ENCODE measurements at places on chromosomes 3 and 15. TPM values are rescaled to one million over a fixed set of nuclear protein-coding genes. Genes with fewer than 3 reads are reported as not detected.

CASR gene
- not detected for total RNA-seq

TNK2 gene
- total RNA-seq, result 121 TPM

IGSF10 gene
- total RNA-seq, result not detected

DNA sequence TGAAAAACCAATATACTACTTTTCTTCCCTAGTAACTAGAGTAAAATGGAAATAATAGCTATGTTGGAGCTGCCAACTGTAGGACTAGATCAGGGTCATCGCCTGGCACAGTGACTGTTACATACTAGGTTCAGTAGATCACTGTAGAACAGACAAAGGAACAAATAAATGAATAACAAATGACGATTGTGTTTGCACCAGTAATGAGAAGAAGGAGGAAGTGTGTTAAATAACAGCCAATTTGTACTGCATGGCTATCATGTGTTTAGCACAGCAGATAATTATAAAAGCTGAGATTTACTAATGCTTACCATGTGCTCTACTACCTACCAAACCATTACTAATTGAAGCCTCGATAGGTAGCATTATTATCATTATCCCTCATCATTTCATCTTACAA is 85.3 kb upstream of the FXR1 start:
- no peak for DNase-seq

DNA sequence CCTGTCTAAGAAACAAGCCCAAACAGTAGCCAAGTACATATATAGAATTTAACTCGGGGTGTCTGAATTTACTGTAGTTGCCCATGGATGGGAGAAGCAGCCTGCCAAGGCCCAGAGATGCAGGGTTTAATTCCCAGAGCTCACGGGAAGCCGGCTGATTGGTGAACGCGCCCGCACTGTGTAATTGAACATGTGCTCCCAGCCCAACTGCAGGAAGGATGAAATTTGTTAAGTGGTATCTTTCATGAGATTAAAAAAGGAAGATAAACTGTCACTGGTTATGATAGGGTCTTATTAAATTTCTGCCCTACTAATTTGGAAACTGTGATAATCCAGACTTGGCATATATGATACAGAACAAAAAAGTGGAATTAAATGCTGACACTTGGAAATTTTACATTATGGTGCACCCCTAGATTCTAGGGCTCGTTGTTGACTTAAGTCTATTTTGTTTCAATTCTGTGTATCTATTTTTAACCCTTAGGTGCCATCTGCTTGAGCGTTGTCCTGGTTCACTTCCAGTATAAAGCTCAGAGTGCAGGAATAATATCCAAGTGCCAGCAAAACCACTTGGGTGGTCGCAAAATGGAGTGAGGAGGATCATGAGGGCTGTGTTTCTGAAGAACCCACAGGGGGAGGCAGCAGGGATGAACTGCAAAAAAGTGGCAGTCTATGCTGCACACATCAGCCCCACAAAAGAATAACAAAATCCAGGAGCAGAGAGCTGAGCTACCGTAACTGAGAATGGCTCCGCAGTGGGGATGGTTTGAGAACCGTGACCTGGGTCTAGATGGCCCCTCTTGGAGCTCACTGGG is 13.8 kb upstream of the TMC3 start:
- no peak for DNase-seq

GRCh38 chr15:67195305-67195704 is 59.2 kb downstream of the AAGAB start:
- DNase-seq, result no peak

- DNase-seq, result no peak
Measured at GRCh38 chr15:64970698-64971097, 19.0 kb downstream of the SPG21 start.

DNA sequence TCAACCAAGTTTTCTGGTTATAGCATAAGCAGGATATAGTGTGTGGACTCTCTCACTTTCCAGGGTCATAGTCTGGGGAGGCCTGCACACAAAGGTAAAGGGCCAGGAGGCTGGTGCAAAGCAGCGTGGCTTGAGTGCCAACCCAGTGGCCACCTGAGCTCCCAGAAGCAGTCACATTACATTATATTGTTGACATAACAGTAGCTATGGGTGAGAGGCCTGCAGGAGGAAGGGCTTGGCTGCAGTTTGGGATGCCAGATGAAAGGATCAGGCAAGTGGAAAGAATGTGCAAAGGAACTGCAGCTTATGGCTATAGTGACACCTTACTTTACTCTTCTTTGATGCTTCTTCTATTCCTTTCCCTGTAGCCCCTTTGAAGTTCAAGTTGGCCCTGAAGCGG is 96.5 kb downstream of the FLNB start:
- DNase-seq, result no peak

DNA sequence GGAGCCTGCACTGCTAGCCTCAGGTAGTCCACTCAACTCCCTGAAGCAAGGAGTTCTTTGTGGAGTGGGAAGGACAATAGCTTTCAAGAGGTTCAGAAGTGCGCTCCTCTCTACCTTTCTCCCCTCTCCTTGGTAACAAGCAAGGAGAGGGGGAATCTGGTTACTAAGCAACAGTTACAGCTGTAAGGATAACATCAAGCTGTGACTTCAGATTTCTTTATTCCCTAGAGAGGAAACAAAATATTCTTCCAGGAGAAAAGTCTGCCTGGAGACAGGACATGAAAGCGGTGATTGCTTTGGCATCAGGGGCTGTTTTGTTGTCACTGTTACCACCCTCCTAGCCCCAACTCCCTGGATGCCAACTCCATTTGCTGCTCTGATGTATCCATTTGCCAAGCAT is 70.4 kb downstream of the TRANK1 start:
- no peak for DNase-seq

DNA sequence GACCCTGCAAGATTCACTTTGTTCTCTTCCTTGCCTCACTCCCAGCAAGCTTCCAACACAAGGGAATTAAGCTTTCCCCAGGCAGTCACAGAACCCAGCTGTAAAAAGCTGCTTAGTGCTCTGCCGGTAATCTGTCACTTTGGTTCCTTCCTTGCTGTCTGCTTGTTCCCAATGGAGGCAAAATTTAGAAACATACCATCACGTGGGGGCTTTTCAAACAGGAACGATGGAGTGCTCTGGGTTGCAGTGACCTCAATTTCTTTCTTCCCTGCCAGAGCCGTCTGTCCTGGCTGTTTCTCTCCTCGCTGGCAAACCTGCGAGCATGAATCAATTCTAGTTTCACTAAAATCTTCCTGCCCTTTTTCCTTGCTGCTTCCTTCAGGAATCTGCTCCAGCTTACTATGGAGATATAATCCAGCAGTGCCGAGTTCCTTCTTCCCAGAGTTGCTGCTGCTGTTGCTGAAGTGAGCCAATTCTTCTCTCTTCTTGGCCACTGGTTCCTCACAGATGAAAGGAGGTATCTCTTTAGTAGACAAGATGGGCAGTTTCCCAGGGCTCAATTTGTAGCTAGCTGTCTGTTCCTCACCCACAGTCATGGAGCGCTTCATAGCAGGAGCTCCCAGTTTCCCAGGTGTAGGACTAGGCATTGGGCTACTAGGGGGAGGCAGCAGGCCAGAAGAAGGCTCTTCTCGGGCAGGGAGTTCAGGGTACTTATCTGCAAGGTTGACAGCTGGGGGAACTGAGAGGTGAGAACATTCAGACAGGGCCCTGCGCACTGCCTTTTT is 88.1 kb downstream of the DHX30 start:
- DNase-seq, result no peak

GRCh38 chr15:92384381-92384780 is 9.3 kb upstream of the ST8SIA2 start:
- DNase-seq, result no peak

- no peak for DNase-seq
Measured at GRCh38 chr3:192011137-192011536, 550.2 kb downstream of the PYDC2 start.

Measured in activated CD4-positive, alpha-beta T cell treated with anti-CD3 and anti-CD28 coated beads, Interleukin-2, amount 10 ng/mL, durations not matched to agents 7 days and 5 days (primary cell).